Skeletal muscle cell (primary cell): ENCODE measurements at places on chromosomes 11 and 22.

- no peak for DNase-seq
These were observed 74.3 kb upstream of the LRRC4C start for GRCh38 chr11:41533761-41534160.

- no peak for DNase-seq
These were observed 21.6 kb downstream of the BRSK2 start for GRCh38 chr11:1411301-1411700.

DNA sequence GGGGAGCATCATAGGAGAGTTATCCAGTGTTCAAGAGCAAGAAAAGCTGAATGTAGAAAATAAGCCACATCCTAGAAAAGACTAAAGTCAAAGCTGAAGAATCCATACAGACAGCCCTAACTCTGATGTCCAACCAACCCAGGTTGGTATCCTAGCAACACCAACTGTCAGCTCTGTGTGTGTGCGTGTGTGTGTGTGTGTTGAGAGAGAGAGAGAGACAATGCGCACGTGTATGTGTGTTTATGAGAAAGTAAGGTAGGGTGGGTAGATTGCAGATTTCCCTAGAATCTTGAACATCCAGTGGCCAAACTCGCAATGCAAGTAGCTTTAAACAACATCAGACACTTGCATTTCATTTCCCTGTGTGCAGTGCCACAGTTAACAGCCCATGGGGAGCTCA lies 274.9 kb downstream of the FAM181B start:
- no peak for DNase-seq

DNA sequence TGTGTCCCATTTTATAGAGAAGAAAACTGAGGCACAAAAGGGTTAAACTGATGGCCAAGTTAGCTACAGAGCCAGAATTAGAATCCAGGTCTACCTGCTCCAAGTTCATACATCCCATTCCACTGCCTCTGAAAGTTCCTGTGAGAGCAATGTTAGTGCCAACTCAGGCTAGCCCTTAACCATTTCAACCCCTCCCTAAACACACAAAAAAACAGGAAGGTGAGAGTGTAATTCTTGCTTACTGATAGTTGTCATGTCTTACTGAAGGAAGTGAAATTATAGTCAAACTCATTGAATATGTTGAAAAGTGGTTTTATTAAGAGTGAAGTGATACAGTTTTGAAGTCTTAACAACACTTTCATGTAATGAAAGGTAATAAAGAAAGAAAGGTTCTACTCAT lies 2.9 kb upstream of the E2F8 start:
- DNase-seq: no peak

GRCh38 chr11:23684701-23685100 lies 812.2 kb upstream of the LUZP2 start:
- no peak for DNase-seq

- no peak for DNase-seq
These were observed 56.5 kb upstream of the BLID start for GRCh38 chr11:122172352-122173073.

DNA sequence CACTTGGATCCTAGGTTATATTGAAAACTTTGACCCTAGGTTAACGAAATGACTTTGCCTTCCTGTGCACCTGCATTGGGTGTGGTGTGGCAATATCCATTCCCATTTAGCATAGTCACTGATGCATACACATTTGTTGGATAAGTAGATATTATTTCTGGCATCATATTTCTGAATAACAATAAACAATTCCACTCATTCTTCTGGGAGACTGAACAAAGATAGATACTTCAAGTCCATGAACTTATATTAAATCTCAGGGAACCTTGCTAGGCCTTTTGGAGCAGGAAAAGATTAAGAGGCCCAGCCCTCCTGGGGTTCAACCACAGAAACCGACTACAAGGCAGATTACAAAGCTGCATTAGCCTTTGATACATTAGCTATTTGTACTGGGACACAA lies 118.9 kb downstream of the MSANTD4 start:
- DNase-seq: no peak

- DNase-seq: no peak
These were observed 5.0 kb downstream of the PDGFB start for GRCh38 chr22:39239561-39240423.

DNA sequence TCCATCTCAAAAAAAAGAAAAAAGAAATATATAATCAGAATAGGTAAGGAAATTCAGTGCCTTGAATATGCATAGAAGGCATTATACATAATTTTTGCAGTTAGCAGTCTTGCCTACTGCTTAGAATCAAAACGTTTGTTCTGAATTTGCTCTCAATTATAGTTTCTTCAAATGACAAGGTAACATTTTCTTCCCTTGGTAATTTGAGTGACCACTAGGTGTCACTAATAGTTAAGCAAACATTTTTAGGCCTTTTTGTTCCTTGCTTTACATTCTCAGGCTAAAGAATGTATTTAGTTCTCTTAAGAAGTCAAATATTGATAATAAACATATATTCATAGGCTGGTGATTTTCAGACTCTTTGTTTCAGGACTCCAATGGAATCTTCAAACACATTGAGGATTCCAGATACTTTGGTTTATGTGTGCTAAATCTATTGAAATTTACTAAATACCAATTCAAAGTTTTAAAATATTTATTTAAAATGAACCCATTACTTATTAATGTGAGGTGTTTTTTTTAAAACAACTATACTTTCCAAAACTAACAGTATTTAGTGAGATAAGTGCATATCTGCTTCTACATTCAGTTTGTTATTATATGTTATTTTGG lies 55.0 kb upstream of the DEPDC7 start:
- DNase-seq: peak; percentile 11

GRCh38 chr22:49754696-49755630 lies 72.7 kb downstream of the BRD1 start:
- DNase-seq: no peak

- DNase-seq: no peak
These were observed 1.7 kb downstream of the UBXN1 start for GRCh38 chr11:62677156-62677555.

GRCh38 chr22:38713921-38714320 lies 8.2 kb downstream of the GTPBP1 start:
- no peak for DNase-seq

- peak; percentile 18 for DNase-seq
These were observed 36.1 kb downstream of the CCDC90B start for GRCh38 chr11:83249972-83250593.

GRCh38 chr11:14858404-14858803 lies 33.6 kb downstream of the CYP2R1 start:
- DNase-seq: no peak

- DNase-seq: no peak
These were observed 124.8 kb downstream of the ATG16L2 start for GRCh38 chr11:72939031-72939430.

GRCh38 chr11:11968511-11969280 lies 39.7 kb downstream of the DKK3 start:
- no peak for DNase-seq

DNA sequence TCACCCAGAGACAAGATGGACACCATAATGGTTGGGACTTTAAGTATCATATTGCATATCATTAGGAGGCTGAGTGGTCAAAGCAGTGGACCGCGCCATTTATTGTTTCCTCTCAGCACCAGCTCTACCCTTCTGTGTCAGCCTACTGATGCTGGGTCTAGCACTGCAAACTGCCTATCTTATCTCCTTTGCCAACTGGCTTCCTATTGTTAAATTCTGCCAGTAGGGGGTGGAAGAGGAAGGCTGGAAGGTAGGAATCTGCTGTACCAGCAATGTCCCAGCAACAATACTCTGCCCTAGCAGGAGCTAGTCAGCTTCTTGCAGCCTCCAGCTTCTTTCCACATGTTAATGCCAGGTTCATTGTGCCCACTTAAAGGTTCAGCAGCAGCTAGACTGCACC lies 367.1 kb upstream of the PDGFD start:
- no peak for DNase-seq

- no peak for DNase-seq
These were observed 179.2 kb upstream of the MTMR2 start for GRCh38 chr11:96103102-96103501.

- no peak for DNase-seq
These were observed 7.5 kb upstream of the NLRP6 start for GRCh38 chr11:270451-271318.
